ENCODE measurements at places on chromosomes 7 and 10. TPM values are rescaled to one million over a fixed set of nuclear protein-coding genes. Genes with fewer than 3 reads are reported as not detected.

The SLC16A12 gene
- total RNA-seq: 0.03 TPM

The IDI2 gene
- not detected for total RNA-seq

The ACHE gene
- total RNA-seq: 2.0 TPM

The HOXA3 gene
- 10.8 TPM for total RNA-seq

The SPDYE3 gene
- total RNA-seq: not detected

The RNF32 gene
- 1.4 TPM for total RNA-seq

The FRMD4A gene
- 6.0 TPM for total RNA-seq

The SPDYE18 gene
- not detected for total RNA-seq

The ZPBP gene
- not detected for total RNA-seq

The CYP2C19 gene
- 0.02 TPM for total RNA-seq

The IGF2BP3 gene
- 26.0 TPM for total RNA-seq

The VSTM2A gene
- not detected for total RNA-seq

The FAM221A gene
- total RNA-seq: 0.28 TPM

The GRID2IP gene
- 0.01 TPM for total RNA-seq

The GLI3 gene
- 0.33 TPM for total RNA-seq

The OR6B1 gene
- total RNA-seq: not detected

The ZNF117 gene
- 0.15 TPM for total RNA-seq

The SGPL1 gene
- 31.9 TPM for total RNA-seq

The ZNF425 gene
- 1.0 TPM for total RNA-seq

The RNF133 gene
- not detected for total RNA-seq

The ANLN gene
- 60.5 TPM for total RNA-seq

The GNAI1 gene
- 41.7 TPM for total RNA-seq

The HTR5A gene
- not detected for total RNA-seq

The NME8 gene
- total RNA-seq: not detected

The GPER1 gene
- 0.69 TPM for total RNA-seq

The SCIN gene
- total RNA-seq: 0.37 TPM

The BHLHA15 gene
- total RNA-seq: 0.63 TPM

The NFE2L3 gene
- 10.2 TPM for total RNA-seq

The CPN1 gene
- 0.20 TPM for total RNA-seq

The MRLN gene
- total RNA-seq: not detected

The HOXA1 gene
- total RNA-seq: 4.0 TPM

The ACTR3C gene
- not detected for total RNA-seq

The CALHM1 gene
- total RNA-seq: not detected

The AKR1D1 gene
- total RNA-seq: not detected

The SKIDA1 gene
- total RNA-seq: 1.6 TPM

All from A549 treated with CpdA at 1 μM for 4 hours (cell line).